ENCODE measurements at places on chromosomes 12 and 14.

- DNase-seq: no peak
Observed at GRCh38 chr12:105358789-105359188, 28.3 kb downstream of the C12orf75 start.

- peak; percentile 97 for DNase-seq
Observed at GRCh38 chr12:53324779-53325510, 3.5 kb upstream of the AAAS start.

- DNase-seq: no peak
Observed at GRCh38 chr14:102497998-102498677, 11.4 kb downstream of the ANKRD9 start.

GRCh38 chr14:55123101-55123500 is 6.0 kb upstream of the LGALS3 start:
- peak; percentile 10 for DNase-seq

GRCh38 chr14:68784978-68785533 is 7.8 kb downstream of the ZFP36L1 start:
- DNase-seq: peak; percentile 92
